ENCODE measurements at places on chromosomes 6 and 20.

DNA sequence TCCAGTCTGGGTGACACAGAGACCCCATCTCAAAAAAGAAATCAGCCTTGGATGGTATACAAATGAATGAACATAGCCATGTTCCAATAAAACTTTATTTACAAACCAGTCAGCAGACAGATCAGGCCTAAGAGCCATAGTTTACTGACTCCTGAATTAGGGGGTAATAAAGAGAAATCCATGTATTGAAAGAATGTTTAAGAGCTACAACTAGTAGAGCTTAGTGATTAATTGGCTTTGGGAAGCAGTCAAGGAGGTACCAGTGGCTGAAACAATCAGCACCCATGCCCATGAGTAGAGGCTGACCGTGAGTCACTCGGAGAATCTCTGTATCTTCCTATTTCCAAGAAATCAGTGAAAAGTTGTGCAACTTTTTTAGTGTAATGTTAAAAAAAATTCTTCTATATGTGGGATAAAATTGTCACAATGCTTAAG, 223.6 kb upstream of the RREB1 start:
- no peak for DNase-seq

GRCh38 chr6:160430203-160430602, 82.0 kb downstream of the SLC22A3 start:
- no peak for DNase-seq

- no peak for DNase-seq
These were observed 687.9 kb upstream of the CITED2 start for GRCh38 chr6:140062043-140063020.

- DNase-seq = no peak
These were observed 230.4 kb downstream of the TAF4 start for GRCh38 chr20:61835301-61835700.

- DNase-seq = no peak
These were observed 121.4 kb downstream of the UNC5CL start for GRCh38 chr6:40917603-40918002.

GRCh38 chr6:5763407-5763806, 243.3 kb downstream of the NRN1 start:
- no peak for DNase-seq

DNA sequence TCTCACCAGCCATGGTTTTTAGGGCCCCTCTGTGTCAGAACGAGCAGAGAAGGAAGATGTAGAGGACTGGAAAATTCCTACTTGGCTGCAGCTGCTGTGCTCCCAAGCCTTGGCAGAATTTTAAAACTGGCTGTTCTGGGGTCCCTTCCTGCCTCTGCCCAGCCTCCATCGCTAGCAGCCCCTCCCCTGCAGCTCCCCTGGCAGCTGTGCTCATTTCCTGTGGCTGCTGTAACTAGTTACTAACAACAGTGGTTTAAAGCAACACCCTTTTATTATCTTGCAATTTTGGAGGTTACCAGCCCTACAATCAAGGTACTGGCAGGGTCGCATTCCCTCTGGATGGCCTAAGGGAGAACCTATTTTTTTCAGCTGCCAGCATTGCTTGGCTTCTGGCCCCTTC, 3.7 kb upstream of the CST11 start:
- DNase-seq = no peak
